ENCODE measurements at places on chromosomes 13 and 19. TPM values are rescaled to one million over a fixed set of nuclear protein-coding genes. Genes with fewer than 3 reads are reported as not detected.

GRCh38 chr13:44402899-44403445, 29.3 kb downstream of the SERP2 start:
- H3K27ac ChIP-seq = peak overlapping the region; percentile 46
- no peak for DNase-seq
- no peaks in the 10 kb centered on the region for H3K27me3 ChIP-seq
- H3K4me3 ChIP-seq = peak overlapping the region; percentile 2
- H3K36me3 ChIP-seq = no peaks in the 10 kb centered on the region
- H3K4me1 ChIP-seq = peaks cover 15% of the 10 kb centered on the region

DNA sequence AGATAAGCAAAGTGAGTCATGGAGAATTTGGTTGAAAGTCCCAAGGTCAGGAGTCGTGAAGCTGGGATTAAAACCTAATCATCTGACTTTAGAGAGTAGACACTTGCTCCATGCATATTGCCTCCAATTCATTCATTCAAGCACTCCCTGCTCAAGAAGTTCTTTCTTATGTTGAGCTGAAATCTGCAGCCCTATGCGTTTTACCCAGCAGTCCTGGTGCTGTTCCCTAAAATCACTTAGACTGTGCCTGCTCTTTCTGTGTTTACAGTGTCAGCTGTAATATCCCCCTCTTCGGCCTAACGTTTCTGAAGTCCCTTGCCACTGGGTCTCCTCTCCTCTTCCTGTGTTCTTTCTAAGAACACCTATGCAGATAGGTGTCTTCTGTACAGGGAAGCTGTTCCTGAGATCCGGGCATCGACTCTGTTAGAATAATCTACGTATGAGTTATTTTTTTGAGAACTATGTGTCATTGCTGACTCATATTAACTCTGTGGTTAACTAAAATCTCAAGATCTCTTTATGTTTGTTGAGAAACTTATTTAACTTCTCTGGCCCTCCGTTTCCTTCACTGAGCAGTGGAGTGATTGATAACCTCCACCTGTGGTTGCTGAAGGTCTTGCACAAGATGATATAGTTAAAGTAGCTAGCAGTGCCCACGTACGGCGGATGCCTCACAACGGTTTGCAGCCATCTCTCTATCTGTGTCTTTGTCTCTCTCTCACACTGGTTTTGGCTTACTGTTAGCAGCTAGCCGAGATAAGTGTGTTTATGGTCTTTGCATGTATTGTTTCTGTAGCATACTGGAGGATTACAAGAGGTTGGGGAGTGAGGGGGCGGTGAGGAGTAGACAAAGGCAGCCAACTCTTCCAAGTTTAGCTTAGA, 4.7 kb downstream of the ALOX5AP start:
- H3K4me3 ChIP-seq = no peak overlapping the region
- no peaks in the 10 kb centered on the region for H3K36me3 ChIP-seq
- DNase-seq = no peak
- peaks cover 30% of the 10 kb centered on the region for H3K4me1 ChIP-seq
- peak overlapping the region; percentile 41 for H3K27ac ChIP-seq

DNA sequence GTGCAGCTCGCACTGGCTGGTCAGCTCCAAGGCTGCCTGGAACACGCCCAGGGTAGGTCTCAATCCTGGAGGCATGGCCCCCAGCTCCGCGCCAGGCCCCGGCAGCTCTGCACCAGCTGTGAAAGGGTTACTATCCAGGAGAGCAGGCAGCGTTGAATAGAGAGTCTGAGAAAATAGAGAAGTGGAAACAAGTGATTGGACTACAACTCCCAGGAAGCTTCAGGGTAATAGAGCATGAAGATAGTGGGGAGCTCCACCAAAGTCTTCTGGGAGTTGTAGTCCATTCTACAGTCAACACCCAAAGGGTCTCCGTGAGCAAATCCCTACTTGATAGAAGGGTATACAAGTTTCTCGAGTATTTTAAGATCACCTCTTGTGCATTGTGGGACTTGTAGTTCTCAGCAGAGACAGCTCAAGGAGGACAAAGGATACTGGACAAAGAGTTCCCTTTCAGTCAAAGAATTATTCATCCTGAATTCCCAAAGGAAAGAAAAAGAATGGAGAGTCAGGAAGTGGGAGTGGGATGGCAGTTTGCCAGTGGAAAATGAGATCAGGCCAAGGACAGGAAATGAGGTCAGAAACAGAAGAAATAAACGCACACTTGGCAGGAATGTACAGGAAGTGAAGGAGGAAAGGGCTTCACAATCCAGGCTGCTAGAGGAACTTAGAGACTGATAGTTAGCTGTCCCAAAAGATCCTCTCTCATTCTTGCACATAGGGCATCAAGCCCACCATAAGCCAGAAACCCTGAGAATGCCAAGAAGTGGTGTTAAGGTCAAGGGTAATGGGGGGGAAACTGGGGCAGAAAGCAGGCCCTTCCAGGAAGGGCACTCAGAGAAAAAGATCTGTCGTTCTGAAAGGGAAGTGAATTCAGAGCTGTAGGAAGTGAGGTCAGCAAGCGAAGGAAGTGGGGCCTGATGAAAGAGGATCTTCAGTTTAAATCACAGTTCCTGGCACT, 5.5 kb upstream of the MAMSTR start:
- no peak overlapping the region for H3K4me3 ChIP-seq
- H3K4me1 ChIP-seq = peaks cover 20% of the 10 kb centered on the region
- no peaks in the 10 kb centered on the region for H3K27me3 ChIP-seq
- H3K27ac ChIP-seq = peak overlapping the region; percentile 75
- no peak for DNase-seq

GRCh38 chr19:48874303-48875135, 2.3 kb downstream of the PPP1R15A start:
- H3K4me1 ChIP-seq = peaks cover 54% of the 10 kb centered on the region
- peaks cover 45% of the 10 kb centered on the region for H3K36me3 ChIP-seq
- peak overlapping the region; percentile 100 for H3K27ac ChIP-seq
- H3K4me3 ChIP-seq = peak overlapping the region; percentile 98
- DNase-seq = peak; percentile 82
- H3K27me3 ChIP-seq = no peaks in the 10 kb centered on the region

GRCh38 chr13:20028953-20029352, 70.4 kb downstream of the ZMYM2 start:
- no peak for DNase-seq
- no peak overlapping the region for H3K27ac ChIP-seq
- peaks cover 40% of the 10 kb centered on the region for H3K36me3 ChIP-seq
- no peaks in the 10 kb centered on the region for H3K4me1 ChIP-seq
- no peak overlapping the region for H3K4me3 ChIP-seq

DNA sequence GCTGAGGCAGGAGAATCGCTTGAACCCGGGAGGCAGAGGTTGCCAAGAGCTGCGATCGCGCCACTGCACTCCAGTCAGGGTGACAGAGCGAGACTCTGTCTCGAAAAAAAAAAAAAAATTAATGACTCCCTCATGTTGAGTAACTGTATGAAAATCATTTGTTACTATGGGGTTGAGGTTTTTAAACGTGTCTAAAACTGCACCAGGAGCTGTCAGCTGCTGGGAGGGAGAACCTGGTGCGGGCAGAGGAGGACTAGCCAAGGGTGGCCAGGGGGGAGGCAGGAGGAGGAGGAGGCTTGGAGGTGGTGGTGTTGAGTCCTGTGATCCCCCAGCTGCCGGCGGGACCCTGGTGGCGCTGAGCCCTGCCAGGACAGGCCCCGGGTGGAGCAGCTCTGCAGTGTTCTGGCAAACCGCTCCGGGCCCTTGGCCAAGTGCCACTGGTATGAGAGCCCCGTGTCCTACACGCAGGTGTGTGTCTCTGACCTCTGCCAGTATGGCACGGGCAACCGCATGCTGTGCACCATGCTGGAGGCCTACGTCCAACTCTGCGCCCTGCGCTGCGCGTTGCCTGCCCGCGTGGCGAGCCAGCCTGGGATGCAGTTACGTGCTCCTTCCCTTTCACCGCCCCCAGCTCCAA, 17.1 kb upstream of the FXYD3 start:
- H3K4me3 ChIP-seq = no peak overlapping the region
- no peak for DNase-seq
- H3K36me3 ChIP-seq = no peaks in the 10 kb centered on the region
- peak overlapping the region; percentile 39 for H3K27ac ChIP-seq

- no peaks in the 10 kb centered on the region for H3K27me3 ChIP-seq
- no peaks in the 10 kb centered on the region for H3K36me3 ChIP-seq
- peak overlapping the region; percentile 65 for H3K27ac ChIP-seq
- H3K4me3 ChIP-seq = no peak overlapping the region
- H3K4me1 ChIP-seq = peaks cover 27% of the 10 kb centered on the region
- no peak for DNase-seq
Measured at GRCh38 chr13:50991579-50992521, 82.3 kb downstream of the RNASEH2B start.

DNA sequence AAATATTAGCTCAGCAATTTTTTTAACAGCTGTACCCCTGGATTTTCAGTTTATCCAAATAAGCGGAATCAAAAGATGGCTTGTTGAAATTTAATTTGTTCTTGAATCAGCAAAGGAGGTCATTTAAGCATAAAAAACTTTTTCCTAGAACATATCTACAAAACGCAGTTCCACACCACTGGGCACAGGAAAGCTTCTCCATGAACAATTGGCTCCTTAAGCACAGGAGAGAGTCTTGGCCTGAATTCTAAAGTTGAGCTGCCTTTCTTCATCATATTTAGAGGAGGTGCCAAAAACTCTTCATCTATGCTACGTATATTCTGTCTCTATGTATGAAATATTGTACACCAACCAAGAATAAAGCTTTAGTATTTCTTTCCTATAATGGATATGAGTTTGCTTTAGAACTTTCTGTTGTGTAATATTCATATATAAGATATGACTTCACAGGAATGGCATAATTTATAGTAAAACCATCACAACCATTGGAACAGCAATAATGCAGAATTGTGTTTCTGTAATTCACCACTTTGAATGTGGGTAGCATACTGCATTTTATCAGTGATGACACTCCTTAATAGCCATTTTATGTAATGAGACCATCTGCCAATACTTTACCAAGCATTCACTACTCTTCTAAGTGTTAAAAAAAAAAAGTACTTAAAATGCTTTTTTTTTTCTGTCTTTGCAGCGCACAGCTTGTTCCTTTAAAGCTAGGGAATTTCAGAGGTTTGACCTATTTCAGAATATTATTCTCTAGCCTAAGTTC, 263.7 kb downstream of the SLITRK6 start:
- no peaks in the 10 kb centered on the region for H3K36me3 ChIP-seq
- DNase-seq = no peak
- H3K27me3 ChIP-seq = no peaks in the 10 kb centered on the region

DNA sequence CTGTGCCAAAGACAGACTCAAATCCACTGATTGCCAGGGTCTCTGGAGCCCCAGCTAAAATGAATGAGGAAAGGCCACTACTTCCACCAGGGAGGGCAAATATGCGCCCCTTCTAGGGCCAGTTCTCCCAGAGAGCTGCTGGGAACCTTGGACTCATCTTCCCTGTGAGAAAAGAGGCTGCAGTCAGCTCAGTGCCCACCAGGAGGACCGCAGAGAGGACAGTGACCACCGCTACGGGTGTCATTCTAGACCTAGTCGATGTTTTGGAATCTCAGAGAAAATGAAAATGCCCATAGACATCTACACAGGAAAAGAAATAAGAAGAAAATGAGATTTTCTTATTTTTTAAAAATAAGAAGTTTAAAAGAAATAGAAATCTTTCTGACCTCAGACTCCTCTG, 235.1 kb downstream of the UQCRFS1 start:
- H3K27me3 ChIP-seq = peaks cover 4% of the 10 kb centered on the region
- no peaks in the 10 kb centered on the region for H3K4me1 ChIP-seq
- H3K27ac ChIP-seq = no peak overlapping the region

GRCh38 chr19:45664575-45664974, 3.4 kb upstream of the GIPR start:
- H3K27me3 ChIP-seq = peaks cover 44% of the 10 kb centered on the region
- H3K4me1 ChIP-seq = peaks cover 18% of the 10 kb centered on the region
- H3K4me3 ChIP-seq = no peak overlapping the region
- H3K27ac ChIP-seq = no peak overlapping the region
- no peaks in the 10 kb centered on the region for H3K36me3 ChIP-seq
- DNase-seq = no peak

GRCh38 chr13:59354665-59355369, 808.9 kb downstream of the DIAPH3 start:
- H3K4me3 ChIP-seq = no peak overlapping the region
- no peak overlapping the region for H3K27ac ChIP-seq
- H3K36me3 ChIP-seq = no peaks in the 10 kb centered on the region
- no peaks in the 10 kb centered on the region for H3K4me1 ChIP-seq

GRCh38 chr13:53135301-53135700, 106.7 kb downstream of the OLFM4 start:
- H3K36me3 ChIP-seq = no peaks in the 10 kb centered on the region
- peaks cover 10% of the 10 kb centered on the region for H3K4me1 ChIP-seq
- DNase-seq = no peak
- no peak overlapping the region for H3K27ac ChIP-seq
- H3K27me3 ChIP-seq = no peaks in the 10 kb centered on the region

DNA sequence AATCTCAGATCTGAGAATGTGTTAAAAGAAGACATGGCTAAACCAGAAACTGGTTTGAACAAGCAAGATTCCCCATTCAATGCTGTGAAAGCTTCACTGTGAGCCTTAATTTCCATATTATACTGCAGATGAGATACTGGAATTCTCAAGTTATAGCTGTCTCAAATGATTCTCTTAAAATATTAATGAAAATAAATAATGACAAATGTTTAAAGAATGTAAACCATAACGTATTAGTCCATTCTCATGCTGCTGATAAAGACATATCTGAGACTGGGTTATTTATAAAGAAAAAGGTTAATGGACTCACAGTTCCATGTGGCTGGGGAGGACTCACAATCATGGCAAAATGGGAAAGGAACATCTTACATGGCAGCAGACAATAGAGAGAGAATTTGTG, 667.8 kb downstream of the SLITRK1 start:
- no peak overlapping the region for H3K27ac ChIP-seq
- no peaks in the 10 kb centered on the region for H3K27me3 ChIP-seq
- no peak for DNase-seq
- H3K4me3 ChIP-seq = no peak overlapping the region
- H3K36me3 ChIP-seq = no peaks in the 10 kb centered on the region

Gene HNRNPM
- total RNA-seq = 128 TPM

Gene C1QTNF9B
- total RNA-seq = not detected

Gene TEX26
- not detected for total RNA-seq

Gene FOSB
- total RNA-seq = 418 TPM

Measured in suprapubic skin (tissue), 4 donors.